NCI-H1436 treated with DMSO at 0.1 percent for 48 hours (cell line): ENCODE measurements at places on chromosomes 13 and 19.

GRCh38 chr13:19663416-19663979 is 30.0 kb downstream of the MPHOSPH8 start:
- DNase-seq: no peak

GRCh38 chr19:53812335-53812734 is 11.8 kb downstream of the NLRP12 start:
- no peak for DNase-seq

DNA sequence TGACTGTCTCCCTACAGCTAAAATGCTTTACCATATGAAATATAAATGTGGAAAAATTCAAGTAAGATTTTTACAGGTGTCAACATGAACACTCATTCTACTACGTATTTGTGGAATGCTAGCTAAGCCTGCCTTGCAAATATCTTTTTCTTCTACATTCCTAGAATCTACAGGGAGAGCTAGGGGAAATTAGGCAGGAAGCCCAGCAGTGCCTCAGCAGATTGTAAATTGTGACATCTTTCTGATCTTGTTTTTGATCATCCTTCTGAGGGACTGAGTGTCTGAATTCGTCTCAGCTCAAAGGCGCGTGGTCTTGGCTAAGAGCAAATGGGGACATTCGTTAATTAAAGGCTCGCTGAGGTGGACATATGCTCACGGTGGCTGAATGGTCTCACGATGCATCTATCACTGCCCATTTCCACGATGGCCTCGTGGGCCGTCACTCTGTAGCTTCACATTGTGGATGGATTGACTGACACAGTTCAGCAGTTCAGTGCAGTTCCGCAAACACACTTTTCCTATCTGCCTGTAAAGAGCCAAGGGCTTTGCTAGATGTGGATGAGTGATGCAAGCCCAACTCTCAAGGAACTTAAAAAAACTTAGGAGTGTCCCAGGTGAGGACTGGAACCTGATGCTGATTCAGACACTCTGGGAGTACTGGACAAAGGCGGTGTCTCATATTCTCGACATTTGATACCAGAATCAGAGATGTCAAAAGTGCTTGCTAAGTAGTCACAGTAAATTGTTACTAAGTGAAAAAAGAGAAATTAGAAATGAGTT is 562.5 kb downstream of the EFNB2 start:
- no peak for DNase-seq

- DNase-seq: no peak
Measured at GRCh38 chr13:67505376-67505775, 275.2 kb upstream of the PCDH9 start.

DNA sequence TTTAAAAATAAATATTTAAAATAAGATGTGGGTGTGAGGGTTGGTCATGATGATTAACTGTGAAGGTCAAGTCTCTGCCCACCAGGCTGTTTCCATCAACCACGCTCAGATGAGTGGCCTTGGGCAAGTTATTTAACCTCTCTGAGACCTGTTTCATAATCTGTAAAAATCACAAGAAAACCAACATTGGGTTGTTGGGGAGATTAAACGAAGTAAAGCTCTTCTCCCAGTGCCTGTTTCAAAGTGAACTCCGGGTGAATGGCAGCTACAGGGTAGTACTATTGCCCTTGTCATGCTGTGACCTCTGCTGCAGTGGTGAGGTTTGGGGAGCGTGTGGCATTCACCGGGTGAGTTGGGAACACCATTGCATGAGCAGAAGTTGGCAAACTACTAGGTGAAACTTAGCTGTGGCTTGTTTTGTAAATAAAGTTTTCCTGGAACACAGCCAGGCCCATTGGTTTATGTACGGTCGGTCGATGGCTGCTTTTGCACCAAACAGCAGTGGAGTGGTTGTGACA is 153.2 kb downstream of the USP12 start:
- DNase-seq: no peak

GRCh38 chr13:76512721-76513145 is 373.5 kb downstream of the KCTD12 start:
- DNase-seq: no peak
